ENCODE measurements at places on chromosomes 5 and 9.
A peak's percentile ranks its signal among the peaks of the same experiment; 100 is the strongest.

DNA sequence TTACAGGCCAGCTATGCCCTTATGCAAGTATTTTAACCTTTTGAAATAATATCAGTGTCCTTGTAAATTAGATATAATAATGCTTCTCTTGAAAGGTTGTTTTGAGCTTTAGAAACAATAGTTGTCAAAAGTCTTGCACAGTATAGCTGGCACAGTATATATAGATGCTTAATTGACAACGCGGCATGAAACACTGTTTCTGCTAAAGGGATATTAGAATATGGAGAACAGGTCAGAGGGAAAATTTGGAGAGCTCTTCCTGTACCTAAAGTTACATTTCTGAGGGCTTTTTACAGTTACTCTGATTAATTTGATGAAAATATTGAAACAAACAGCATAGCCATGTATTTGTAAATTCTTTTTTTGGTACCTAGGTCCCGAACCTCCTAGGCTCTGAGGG lies 4.5 kb downstream of the NUDT2 start:
- no peak for DNase-seq

- DNase-seq = peak; percentile 79
Measured at GRCh38 chr9:91714020-91714806, 235.8 kb downstream of the ROR2 start.

- no peak for DNase-seq
Measured at GRCh38 chr5:161513942-161514341, 32.6 kb downstream of the GABRB2 start.

DNA sequence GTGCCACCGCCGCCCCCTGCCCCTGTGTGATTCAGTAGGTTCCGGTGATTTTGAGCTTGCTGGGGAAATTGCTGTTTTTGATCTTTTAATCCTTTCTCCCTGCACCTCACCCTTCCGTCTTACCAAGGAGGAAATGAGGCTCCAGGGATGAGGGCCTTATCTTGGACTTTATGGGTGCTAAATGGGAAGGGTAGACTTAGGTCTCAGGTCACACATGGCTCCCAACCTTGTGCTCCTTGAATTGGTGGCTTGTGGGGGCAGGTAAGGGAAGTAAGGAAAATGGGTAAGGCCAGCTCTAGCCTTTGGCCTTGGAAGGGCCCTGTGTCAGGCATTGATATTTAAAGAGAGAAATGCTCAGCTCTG lies 1.9 kb downstream of the ERGIC1 start:
- DNase-seq = no peak

- DNase-seq = no peak
Measured at GRCh38 chr9:96048956-96049831, 173.7 kb downstream of the ERCC6L2 start.

DNA sequence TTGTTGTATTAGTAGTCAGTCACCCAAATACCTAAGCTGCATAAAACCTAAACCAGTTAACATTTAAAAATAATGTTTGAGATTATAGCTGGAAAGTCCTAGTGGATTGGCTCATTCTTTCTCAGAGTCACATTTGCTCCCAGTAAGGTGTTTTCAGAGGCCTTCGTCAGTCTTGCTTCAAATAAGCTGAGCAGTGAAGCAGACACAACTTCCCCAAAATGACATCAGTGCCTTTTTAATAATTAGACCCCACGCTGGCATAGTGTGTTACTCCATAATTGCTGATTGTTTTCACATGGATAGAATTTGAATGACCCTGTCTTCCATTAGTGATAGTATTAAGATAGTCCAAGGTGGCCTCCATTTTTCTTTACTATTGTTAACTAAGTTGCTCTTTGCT lies 245.8 kb downstream of the PJA2 start:
- no peak for DNase-seq

GRCh38 chr9:14722391-14723035 lies at the start of gene CER1:
Gene CER1, minus strand, starts transcription at chr9:14722733. Its CDS starts 61 bp downstream, at chr9:14722672.
- DNase-seq = no peak

DNA sequence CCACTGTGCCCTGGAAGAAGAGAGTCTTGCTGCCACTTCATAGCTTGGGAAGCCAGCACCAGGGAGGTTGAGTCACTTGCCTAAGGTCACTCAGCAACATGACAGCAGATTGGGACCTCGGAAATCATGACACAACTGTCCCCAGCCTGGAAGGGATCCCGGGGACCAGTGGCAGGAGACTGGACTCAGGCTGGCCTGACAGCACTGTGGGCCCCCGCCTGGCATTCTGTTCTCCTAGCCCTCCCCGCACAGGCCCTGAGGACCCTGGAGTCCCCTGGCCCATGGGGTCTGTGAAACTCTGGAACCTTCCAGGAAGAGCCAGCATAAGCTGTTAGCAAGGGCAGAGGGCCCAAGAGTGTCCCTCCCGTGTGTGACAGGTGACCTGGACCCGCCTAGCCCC lies 64.9 kb downstream of the COL5A1 start:
- DNase-seq = no peak

DNA sequence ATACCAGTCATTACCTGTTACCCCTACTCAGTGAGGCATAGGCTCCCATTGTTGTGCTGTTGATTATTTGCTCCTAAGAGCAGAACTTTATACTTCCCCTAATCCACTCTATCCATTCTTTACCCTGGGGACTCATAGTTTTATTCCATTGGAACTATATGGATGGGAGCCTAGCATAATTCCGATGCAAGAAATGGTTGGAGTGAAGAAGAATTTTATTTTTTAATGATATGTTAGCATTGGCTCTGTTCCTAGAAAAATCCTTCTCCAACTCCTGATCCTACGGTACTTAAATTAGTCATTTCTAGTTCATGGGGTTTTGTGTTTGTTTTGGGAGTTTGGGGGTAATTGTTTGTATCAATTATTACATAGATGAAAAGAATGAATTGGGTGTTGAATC lies 191.5 kb downstream of the GOLPH3 start:
- DNase-seq = no peak

DNA sequence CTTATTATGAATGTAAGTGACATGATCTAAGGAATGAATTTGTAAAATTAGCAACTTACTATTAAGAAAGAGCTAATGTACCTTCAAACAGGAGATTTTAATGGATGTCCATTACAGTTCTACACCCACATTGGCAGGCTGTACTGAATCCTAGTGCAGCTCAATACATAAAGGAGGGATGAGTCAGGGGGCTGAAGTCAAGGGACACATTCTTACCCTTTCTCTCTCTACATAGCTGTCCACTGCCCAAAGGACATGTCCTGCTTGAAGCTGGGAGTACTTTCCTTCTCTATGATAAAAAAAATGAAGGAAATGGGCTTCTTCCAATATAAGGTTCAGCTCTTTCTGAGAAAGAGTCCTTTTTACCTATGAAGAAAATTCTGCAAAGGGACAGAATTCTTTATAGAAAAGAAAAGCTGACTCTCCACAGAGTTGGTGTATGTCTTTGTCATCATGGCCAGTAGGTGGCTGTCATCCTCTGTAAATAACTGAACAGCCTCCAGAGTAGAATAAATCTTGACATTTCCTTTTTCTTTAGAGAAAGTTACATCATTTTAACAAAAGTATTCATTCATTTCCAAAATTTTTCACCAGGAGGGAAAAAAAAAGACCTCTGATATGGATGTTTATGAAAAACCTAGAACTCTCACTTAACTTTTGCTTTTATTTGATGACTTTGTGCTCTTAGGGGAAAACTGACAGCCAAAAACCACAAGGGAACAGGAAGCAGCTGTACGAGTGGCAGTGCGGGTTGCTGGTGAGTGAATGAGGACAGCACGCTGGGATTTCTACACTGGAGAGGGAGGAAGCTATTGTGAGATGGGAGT lies 13.1 kb upstream of the IFNA14 start:
- no peak for DNase-seq

- no peak for DNase-seq
Measured at GRCh38 chr5:37838152-37838932, 1.5 kb downstream of the GDNF start.

GRCh38 chr5:136030956-136031611 lies 2.3 kb downstream of the TGFBI start:
- DNase-seq = no peak

DNA sequence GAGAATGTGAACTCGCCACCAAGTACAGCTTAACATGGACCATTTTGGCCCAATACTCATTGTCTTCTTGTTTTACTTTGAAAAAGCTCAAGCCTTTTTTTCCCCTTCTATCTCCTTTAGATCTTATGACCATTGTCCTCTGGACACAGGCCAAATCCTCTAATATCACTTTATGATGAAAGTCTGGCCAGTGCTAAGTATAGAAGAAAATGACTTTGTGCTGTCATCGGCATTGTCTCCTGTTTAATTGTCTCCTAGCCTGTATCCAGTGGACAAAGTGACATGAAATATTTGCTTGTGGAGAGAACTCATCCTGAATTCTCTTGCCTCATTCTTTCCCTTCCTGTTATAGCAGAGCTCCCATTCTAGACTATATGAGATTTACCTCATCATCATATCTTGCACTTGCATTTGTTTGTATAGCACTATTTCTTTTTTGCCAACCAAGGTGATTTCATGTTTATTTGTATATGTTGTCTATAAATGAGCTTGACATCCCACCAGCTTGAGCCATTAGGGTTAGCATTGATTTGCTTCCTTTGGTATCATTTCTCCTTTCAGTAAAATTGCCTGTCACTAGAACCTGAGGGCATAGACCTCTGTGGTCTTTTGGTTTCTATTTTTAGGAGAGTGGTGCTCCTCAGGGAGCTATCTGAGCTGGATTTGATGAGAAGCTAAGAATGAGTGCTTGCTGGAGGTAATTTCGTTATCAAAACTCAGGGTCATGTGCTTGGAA lies 18.8 kb upstream of the TNFAIP8 start:
- no peak for DNase-seq

DNA sequence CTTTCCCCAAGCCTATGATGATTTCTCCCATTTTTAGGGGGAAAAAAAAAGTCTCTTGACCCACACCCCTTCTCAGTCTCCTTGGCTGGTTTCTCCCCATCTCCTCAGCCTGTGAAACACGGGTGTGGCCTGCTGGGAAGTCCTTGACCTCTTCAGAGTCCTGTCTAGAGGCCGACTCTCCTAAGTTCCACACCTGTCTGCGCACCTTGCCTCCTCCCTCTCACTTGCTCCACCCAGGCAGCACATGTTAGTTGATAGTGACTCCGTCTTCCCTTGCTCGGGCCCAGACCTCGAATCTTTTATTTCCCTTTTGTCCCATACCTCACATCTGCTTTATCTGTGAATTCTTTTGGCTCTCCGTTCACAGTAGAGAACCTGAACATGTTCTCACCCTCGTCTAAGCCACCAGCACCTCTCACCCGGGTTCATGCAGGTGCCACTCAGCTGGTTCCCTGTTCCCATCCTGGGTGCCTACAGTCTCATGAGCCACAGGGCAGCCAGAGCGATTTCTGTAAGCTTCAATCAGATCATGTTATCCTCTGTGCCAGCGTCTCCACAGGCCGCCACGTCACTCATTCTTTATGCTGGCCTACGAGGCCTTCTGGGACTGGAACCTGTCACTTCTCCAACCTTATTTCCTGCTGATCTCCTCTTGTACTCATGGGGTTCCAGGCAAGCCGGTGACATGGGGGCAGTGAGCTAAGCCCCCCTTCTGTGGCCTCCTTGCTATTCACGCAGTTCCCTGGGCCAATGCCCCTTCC lies 51.7 kb upstream of the LRRTM2 start:
- no peak for DNase-seq

- no peak for DNase-seq
Measured at GRCh38 chr5:72159501-72159911, 52.2 kb downstream of the MAP1B start.

- DNase-seq = peak; percentile 28
Measured at GRCh38 chr5:42591015-42591414, 165.6 kb upstream of the CCDC152 start.

DNA sequence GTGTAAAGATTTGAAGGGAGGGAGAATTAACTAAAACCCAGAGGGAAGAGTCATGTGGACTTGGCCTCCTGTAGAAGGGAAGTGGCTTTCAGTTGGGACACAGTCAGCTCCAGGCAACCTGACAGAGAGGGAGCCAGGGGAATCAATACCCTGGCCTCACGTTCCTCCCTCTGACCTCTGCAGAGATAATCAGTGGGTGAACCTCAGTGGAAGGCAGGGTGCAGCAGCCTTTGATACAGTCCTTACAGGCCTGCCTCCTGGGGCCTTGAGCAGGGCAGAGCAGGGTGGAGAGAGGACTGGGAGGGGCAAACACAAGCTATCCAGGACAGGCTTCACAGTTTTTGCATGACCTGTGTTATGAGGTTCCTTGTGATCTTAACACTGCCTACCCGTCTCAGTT lies 61.9 kb upstream of the GPBP1 start:
- DNase-seq = no peak

- DNase-seq = peak; percentile 23
Measured at GRCh38 chr9:78121488-78121887, 89.9 kb upstream of the GNAQ start.

DNA sequence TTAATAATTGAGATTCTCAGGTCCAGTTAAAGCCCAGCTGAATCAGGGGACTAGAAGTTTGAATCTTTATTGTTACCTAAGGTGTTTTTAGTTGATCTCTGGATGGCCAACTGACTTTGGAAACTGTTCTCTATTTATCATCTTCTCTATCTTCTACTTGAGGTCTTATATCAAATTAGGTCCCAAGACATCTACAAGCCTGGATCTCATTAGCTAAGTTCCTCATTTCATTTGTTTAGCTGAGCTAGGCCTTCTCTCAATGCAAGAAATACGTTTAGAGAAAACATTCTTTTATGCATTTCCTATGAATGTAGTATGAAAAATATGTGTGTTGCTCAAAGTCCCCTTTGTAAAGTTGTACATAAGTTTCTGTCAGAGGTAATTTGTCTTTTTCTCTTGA lies 196.6 kb downstream of the PTTG1 start:
- DNase-seq = no peak

- DNase-seq = no peak
Measured at GRCh38 chr9:12739014-12739652, 35.7 kb upstream of the LURAP1L start.

DNA sequence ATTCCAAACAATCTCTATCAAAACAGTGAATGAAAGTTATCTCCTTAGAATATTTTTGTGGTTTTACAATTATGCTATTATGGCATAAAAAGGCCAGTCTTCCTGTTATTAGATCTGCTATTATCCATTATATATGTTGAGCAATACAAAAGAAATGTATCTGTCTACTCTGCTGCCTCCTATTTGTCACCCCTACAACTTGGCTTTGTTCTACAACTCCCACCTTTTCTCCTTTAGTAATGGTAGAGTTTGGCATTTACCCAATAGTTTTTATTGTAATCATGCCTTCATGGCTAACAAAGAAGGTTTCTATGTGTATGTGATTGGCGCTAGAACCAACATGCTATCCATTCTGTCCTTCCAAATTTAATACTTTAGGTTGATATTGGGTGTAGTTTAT lies 189.2 kb upstream of the PRDM9 start:
- DNase-seq = no peak

DNA sequence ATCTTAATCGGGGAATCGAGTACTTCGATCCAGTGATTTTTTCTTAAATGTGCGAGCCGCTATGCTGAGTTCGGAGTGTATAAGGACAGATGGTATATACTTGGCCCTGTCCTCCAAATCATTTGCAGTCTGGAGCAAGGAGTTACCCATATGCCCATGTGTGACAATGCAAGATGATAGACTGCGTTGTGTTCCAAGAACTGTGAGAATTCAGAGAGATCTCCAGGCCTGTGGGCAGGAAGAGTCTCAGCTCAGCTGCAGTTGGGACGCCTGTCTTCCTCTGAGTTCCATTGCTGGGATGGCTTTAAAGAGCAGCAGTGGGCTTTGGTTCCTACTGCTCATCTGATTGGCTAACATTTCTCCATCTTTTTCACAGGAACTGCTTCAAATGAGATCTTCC lies 106.6 kb downstream of the ADAMTS16 start:
- DNase-seq = no peak
